HCT116 (cell line): ENCODE measurements at places on chromosomes 3 and 15.
A peak's percentile ranks its signal among the peaks of the same experiment; 100 is the strongest.

- no peak for DNase-seq
- no peaks in the 10 kb centered on the region for H3K27me3 ChIP-seq
- H3K4me3 ChIP-seq = no peak overlapping the region
- H3K36me3 ChIP-seq = 0 out of 2 replicates have a peak, but pooled peaks cover 2% of the 10 kb centered on the region
- H3K4me1 ChIP-seq = no peaks in the 10 kb centered on the region
- no peak overlapping the region for H3K27ac ChIP-seq
These were observed 34.3 kb upstream of the CEMIP start for GRCh38 chr15:80744826-80745225.

DNA sequence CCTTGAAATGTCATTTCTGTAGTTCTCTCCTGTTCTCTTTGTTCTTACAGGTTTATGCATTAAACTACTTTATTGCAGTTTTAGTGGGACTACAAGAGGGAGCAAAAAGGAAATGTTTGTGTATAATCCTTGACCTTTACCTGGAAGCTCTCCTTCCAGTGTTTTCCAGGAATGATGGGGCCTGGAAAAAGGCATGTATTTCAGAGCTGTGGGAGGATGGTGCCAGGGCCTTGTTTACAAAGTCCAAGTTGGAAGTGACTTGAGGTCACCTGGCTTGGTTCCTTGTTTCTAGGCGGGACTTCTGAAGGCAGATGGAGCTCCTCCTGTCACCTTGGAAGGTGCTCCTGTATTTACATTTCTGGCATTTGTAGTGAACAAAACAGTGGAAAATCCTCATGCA lies 15.1 kb downstream of the ACVR2B start:
- H3K4me3 ChIP-seq = no peak overlapping the region
- no peaks in the 10 kb centered on the region for H3K27me3 ChIP-seq
- H3K27ac ChIP-seq = no peak overlapping the region
- H3K4me1 ChIP-seq = peaks cover 2% of the 10 kb centered on the region; the same call in 1 of the 2 replicates
- no peaks in the 10 kb centered on the region for H3K36me3 ChIP-seq

DNA sequence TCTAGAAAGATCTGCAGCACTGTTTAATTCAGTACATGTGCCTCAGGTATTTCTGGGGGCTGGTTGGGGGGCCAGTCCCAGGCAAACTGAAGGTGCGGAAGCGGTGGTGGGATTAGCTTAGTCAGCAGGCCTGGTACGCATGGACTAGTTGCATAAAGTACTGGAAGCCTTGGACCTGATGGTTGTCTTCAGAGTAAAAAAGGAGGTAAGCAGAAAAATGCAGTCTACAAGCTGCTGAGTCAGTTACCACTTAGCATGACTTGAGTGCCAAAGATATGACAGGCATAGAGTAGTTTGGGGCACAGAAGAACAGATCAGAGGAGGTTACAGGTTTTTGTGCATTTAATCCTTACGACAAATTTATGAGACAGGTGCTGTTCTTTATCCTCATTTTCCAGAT lies 19.9 kb upstream of the GOLGA8J start:
- H3K4me3 ChIP-seq = no peak overlapping the region
- H3K27me3 ChIP-seq = no peaks in the 10 kb centered on the region
- no peaks in the 10 kb centered on the region for H3K36me3 ChIP-seq
- no peaks in the 10 kb centered on the region for H3K4me1 ChIP-seq
- DNase-seq = no peak
- no peak overlapping the region for H3K27ac ChIP-seq

DNA sequence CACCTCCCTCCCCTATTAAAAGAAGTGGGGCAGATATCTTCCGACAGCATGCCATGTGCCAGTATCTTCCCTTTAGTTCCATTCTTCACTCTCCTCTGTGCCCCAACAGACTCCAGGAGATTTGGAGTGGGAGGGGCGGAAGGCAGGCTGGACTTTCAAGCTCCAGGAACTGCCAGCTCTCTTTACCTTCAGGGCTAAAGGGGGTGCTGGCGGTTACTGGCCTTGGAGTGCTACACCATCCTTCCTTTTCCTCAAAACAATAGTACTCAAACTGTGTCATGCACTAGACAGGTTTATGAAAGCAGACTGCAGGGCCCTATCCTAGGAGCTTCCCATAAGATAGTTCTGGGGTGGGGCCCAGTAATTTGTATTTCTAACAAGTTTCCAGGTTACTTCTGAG lies 6.0 kb downstream of the LINS1 start:
- no peak for DNase-seq
- no peak overlapping the region for H3K27ac ChIP-seq
- H3K4me1 ChIP-seq = peaks cover 7% of the 10 kb centered on the region
- H3K4me3 ChIP-seq = no peak overlapping the region
- H3K36me3 ChIP-seq = no peaks in the 10 kb centered on the region

GRCh38 chr3:107496855-107497254 lies 25.9 kb upstream of the BBX start:
- H3K27ac ChIP-seq = no peak overlapping the region
- no peaks in the 10 kb centered on the region for H3K36me3 ChIP-seq
- H3K4me1 ChIP-seq = no peaks in the 10 kb centered on the region
- no peak overlapping the region for H3K4me3 ChIP-seq
- DNase-seq = no peak
- H3K27me3 ChIP-seq = no peaks in the 10 kb centered on the region

DNA sequence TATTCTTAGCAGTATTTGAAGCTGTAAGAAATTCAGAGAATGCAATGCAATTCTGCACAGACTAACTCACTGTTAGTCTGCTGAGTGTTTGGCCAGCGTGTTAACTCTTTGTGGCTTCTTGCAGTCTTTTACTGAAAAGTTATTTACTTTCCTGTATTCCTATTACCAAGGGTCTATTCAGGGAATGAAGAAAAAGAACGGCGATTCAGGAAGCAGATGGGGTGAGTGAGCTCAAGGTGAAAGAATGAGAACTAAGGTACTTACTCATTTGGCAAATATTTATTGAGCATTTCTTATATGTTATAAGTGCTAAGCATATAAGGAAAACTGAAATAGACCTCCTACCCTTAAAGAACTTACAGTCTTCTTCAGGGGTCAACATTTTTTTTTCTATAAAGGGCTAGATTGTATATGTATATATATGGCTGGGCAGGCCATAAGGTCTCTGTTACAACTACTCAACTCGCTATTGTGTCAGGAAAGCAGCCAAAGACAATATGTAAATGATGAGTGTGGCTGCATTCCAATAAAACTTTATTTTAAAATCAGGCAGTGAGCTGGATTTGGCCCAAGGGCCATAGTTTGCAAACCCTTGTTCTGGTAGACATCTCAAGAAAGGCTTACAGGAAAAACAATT lies 271.9 kb upstream of the GADL1 start:
- DNase-seq = no peak
- H3K4me3 ChIP-seq = no peak overlapping the region
- H3K27ac ChIP-seq = no peak overlapping the region

- H3K27me3 ChIP-seq = no peaks in the 10 kb centered on the region
- no peak overlapping the region for H3K4me3 ChIP-seq
- no peak for DNase-seq
- H3K27ac ChIP-seq = no peak overlapping the region
- no peaks in the 10 kb centered on the region for H3K4me1 ChIP-seq
- no peaks in the 10 kb centered on the region for H3K36me3 ChIP-seq
These were observed 106.8 kb upstream of the SLC2A2 start for GRCh38 chr3:171133337-171133736.

DNA sequence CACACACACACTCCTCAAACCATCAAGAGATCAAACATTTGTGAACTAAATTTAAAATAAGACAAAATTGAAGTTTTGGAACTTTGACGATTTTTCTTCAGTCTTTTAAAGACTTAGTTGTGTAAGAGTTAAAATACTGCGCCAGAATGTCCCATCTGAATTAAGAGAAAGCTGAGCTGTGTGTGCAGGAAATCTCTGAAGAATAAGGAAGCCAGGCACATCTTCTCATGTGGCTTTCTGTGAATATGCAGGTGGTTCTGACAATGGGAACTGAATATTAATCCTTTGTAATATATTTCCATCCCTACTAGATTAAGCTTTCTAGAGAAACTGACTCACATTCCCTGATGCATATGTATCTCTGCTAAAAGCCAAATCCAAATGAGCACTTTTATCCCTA lies 60.1 kb upstream of the ICE2 start:
- H3K36me3 ChIP-seq = no peaks in the 10 kb centered on the region
- H3K4me3 ChIP-seq = no peak overlapping the region
- H3K27me3 ChIP-seq = no peaks in the 10 kb centered on the region; the same call in 1 of the 2 replicates
- H3K27ac ChIP-seq = no peak overlapping the region
- no peaks in the 10 kb centered on the region for H3K4me1 ChIP-seq

DNA sequence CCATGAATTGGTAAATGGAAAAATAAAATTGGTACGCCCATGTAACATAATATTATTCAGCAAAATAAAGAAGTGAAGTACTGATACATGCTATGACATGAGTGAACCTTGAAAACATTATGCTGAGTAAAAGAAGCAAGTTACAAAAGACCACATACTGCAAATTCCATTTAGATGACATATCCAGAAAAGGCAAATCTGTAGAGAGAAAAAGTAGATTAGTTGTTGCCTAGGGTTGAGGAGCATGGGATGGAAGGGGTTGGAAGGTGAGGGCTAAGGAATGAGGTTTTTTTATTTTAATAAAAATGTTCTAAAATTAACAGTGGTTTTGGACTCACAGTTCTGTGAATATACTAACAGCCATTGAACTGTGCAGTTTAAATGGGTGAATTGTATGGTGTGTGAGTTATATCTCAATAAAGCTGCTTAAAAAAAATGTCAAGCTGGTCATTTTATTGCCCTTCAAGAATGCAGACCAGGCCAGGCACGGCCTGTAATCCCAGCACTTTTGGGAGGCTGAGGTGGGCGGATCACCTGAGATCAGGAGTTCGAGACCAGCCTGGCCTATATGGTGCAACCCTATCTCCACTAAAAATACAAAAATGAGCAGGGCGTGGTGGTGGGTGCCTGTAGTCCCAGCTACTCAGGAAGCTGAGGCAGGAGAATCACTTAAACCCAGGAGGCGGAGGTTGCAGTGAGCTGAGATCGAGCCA lies 8.1 kb upstream of the DLG1 start:
- no peaks in the 10 kb centered on the region for H3K36me3 ChIP-seq
- H3K4me3 ChIP-seq = no peak overlapping the region
- H3K4me1 ChIP-seq = peaks cover 24% of the 10 kb centered on the region
- no peak overlapping the region for H3K27ac ChIP-seq
- H3K27me3 ChIP-seq = no peaks in the 10 kb centered on the region
- DNase-seq = no peak

- 0 out of 2 replicates have a peak, but pooled peaks cover 9% of the 10 kb centered on the region for H3K36me3 ChIP-seq
- peak overlapping the region; percentile 95 for H3K27ac ChIP-seq
- no peaks in the 10 kb centered on the region for H3K27me3 ChIP-seq
These were observed 378 bp upstream of the FEM1B start for GRCh38 chr15:68277131-68277602.
